SK-MEL-5 (cell line): ENCODE measurements at places on chromosomes 5 and 9.

DNA sequence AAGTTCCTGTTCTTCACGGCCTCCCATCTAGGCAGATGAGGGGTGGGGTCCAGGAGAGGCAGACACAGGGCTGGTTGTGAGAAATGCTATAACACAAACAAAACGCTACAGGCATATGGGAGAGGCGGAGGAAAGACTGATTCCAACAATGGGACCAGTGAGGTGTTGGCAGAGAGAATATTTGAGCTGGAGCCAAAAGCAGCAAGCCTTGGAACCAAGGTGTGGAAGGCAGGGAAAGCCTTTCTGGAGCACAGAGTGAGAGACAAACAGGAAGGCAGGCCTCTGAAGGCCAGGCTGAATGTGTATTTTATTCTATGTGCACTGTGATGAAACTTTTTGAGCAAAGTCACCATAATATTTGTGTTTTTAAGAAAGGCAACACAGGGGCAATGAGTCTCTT is 2.9 kb downstream of the ATPSCKMT start:
- DNase-seq, result no peak

GRCh38 chr9:114515528-114515927 is 10.3 kb upstream of the WHRN start:
- DNase-seq, result no peak

- no peak for DNase-seq
Measured at GRCh38 chr5:96324708-96325107, 108.3 kb downstream of the PCSK1 start.

DNA sequence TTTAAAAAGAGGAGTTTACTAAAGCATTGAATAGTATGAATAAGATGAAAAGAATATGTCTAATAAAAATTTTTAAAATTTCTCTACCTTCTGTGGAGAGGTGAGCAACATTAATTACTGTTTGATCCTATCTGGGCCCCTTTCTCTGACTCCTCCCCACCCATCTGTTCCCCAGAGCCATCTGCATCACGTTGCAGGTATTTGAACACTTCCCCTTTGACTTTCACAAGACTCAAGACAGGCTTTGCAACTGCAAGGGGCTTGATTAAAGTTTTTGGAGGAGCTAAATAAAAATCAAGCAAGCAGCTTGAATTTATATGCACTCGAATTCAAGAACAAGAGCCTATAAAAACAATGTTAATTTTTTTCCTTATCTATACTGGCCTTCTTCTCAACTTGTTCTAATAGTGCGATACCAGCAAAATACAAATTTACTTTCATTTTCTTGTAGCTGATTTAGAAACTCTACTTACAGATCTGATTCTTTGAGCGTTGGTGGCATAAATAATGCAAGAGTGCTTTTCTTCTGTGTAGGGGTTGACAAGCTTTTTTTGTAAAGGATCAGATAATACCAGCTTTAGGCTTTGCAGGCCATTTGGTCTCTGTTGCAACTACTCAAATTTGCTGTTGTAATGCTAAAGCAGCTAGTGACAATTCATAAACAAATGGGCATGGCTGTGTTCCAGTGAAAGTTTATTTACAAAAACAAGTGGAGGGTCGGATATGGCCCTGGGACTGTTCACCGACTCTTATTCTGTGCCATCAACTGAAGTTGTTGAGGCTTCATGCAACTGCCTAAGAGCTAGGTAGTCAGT is 21.2 kb downstream of the TXNDC8 start:
- no peak for DNase-seq

- DNase-seq, result no peak
Measured at GRCh38 chr5:173309731-173310130, 18.5 kb downstream of the STC2 start.
